ENCODE measurements at places on chromosomes 7 and 10.

DNA sequence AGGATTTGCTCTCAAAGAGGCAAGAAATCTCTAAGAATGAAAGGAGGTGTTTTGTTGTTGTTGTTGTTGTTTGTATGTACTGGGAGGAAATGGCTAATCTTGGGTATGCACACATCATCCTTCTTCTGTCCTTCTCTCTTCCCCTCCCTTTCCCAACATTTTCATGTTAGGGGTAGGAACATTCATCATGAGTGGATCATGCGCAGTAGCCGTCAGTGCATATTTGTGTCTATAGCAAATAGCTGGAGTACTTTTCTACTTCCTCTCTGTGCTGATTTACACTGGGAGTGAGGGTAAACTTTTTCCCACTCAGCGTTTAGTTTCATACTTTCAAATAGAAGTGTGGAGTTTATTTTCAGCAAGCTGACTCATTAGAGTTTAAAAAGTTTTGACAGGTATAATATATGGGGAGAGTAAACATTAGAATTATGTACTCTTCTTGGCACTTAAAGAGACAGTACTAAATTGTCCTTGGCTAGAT is 80.5 kb upstream of the PRKG1 start:
- no peak for DNase-seq

DNA sequence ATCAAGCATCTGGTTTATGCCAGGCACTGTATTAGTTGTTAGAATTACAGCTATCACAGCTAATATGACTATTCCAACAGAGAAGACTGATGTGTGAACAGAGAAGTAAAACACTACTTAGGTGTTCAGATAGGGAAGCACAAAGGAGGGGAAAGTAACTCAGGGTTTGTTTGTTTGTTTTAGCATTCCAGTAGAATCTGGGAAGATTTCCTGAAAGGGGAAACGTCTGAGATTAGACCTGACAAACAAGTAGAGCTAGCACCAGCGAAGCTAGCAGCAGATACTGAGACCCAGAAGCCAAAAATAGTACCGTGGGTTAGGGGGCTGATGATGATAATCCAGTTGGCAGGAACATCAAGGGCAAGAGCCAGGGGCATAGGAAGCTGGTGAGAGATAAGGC is 28.8 kb upstream of the KLHL7 start:
- no peak for DNase-seq

GRCh38 chr10:79241629-79241989 is 105.7 kb upstream of the PPIF start:
- no peak for DNase-seq

DNA sequence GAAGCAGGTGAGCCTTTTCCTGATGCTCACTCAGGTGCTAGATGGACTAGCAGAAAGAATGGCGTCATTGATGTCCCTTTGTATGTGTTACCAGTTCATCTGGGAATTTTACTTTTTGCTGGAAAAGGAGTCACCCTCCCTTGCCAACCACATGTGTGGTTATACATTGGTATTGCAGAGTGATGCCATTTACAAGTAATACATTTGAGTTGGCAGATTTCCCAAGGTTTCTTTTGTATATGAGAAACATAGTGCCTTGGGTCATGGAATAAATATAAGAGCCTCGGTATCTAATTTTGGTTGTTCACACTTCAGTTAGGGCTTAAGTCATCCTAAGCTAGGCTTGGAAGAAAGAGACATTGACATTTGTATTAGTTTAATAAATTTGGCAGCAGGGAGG is 10.4 kb upstream of the ATXN7L1 start:
- no peak for DNase-seq

- no peak for DNase-seq
These were observed 1.2 kb downstream of the GRIFIN start for GRCh38 chr7:2474813-2475677.

- DNase-seq: no peak
These were observed 136.8 kb upstream of the YAE1 start for GRCh38 chr7:39429421-39429820.

DNA sequence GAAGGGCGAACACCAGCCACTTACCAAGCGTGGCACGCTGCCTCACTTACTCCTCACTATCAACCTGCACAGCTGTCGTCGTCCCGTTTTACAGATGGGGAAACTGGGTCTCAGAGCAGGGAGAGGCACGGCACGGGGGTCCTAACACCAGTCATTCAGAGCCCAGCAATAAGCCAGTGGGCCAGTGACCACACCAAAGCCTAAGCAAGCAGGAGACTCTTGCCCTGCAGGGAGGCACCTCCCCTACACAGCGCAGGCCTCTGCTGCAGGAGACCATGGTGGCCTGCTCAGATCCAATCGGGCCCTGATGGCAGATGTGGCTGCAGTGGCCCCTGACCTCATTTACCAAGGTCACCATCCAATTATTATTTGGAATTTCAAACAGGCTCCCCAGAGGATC is 4.8 kb downstream of the SLIT1 start:
- no peak for DNase-seq

GRCh38 chr10:12333380-12334185 is 15.8 kb upstream of the CAMK1D start:
- no peak for DNase-seq

DNA sequence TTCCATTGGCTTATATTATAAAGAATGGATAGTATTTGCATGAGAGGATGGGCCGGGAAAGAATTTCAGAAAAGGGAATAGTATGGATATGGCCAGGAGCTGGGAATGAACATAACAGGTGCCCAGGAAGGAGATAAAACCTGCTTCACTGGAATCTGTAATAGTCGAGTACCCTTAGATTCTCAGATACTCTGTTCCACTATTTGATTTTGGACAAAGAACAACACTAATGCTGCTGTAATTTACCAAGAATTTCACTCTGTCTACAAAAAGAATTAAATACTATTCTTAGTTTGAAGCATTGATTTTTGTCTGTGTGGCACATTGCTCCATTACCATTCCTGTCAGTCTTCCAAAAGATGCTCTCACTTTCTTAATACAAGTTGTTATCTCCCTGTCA is 718.2 kb upstream of the LRRN3 start:
- no peak for DNase-seq

- no peak for DNase-seq
These were observed 11.6 kb upstream of the TYSND1 start for GRCh38 chr10:70158113-70158512.

GRCh38 chr10:132996603-132997343 is 54.4 kb upstream of the CFAP46 start:
- no peak for DNase-seq

GRCh38 chr10:45278860-45279498 is 36.4 kb downstream of the OR13A1 start:
- no peak for DNase-seq

DNA sequence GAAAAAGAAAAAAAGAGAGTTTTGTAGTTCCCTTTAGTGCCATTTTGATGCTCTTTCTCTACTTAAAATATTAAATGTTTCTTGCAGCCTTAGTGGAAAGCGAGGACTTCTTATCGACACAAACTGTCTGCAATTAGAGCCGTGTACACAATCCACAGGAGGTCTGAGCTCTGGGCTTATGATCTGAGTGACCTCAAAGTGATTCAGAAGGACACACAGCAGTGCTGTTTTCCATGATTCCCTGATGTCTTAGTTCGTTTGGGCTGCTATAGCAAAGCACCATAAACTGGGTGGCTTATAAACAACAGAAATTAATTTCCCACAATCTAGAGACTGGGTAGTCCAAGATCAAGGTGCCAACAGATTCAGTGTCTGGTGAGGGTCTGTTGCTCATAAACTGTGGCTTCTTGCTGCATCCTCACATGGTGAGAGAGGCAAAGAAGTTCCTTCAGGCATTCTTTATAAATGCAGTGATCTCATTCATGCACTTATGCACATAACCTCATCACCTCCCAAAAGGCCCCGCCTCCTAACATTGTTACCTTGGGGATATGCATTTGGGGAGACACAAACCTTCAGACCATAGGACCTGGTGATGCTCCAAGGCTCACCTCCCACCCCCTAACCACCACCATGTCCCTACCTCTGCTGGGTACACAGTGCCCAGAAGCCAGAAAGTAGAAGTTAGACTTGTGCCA is 204.5 kb upstream of the GHITM start:
- no peak for DNase-seq

DNA sequence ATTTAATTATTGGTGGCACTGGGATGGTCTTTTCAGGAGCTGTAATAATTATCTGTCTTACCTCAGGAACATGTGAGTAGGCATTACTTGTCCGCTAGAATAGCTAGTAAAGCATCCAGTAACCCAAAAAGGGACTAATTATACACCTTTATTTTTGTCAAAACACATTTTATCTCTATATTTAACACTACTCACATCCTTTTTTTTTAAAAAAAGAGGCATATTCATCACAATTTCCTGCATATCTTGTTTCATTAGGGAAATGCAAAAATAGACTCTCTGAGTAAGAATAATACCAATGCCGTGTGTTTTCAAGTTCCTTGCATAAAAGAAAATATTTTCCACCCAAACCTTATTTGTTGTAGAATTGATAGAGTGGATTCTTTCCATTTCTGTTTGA is 99.5 kb downstream of the VTI1A start:
- no peak for DNase-seq

GRCh38 chr10:114012650-114013049 is 31.0 kb upstream of the ADRB1 start:
- no peak for DNase-seq

GRCh38 chr7:148332191-148333186 is 258.1 kb upstream of the C7orf33 start:
- DNase-seq: no peak

- no peak for DNase-seq
These were observed 527.6 kb downstream of the PHTF2 start for GRCh38 chr7:78326189-78326588.

- DNase-seq: no peak
These were observed 34.9 kb upstream of the STEAP1 start for GRCh38 chr7:90119178-90119971.

DNA sequence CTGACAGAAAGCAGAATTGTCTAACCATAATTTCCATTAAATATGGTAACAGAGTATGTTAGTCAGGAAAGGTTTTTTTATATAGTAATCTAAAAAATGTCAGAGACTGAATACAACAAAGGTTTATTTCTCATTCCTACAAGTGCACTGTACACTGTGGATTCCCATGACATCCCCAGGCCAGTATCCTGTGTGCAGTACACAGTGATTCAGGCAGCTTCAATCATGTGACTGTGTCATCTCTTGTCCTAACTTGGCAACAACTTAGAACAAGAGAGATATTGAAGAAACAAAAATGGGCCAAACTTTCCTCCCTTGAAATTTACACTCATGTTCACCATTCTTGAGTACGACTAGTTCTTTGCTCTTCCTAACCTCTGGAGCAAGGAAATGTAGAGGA is 189.8 kb upstream of the SEMA3A start:
- DNase-seq: no peak

DNA sequence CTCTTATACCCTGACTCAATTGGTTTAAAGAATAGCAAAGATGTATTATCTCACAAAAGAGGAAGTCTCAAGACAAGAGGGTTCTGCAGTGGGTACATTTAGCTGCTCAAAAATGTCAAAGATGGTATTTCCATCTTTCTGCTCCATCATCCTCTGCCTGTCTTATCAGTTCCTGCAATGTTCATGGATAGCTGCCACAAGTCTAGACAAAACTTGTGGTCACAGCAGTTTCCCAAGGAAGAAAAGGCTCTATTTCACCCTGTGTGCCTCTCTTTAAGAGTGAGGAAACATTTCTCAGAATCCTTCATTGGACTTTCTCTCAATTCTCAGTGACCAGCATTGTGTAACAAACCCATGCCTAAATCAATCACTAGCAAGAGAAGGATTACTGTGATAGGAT is 634.2 kb upstream of the AUTS2 start:
- no peak for DNase-seq

DNA sequence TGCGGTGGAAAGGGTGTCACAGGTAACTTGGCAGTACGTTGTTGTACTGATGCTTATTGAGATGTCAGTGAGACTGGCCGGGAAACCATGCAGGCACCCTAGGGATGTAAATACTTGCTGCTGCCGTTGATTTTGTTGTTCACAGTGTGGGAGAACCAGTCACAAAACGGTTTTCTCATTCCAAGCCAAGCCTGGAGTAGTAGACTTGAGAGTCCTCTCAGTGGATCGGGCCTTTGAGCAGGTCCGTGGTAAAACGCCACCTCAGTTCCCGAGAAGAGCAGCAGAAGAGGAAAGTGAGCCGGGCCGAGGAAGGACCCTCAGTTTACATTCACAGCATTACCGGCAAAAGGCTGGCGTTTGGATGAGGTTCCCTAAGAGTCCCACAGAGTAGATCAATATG is 1.1 kb downstream of the JAKMIP3 start:
- DNase-seq: no peak

DNA sequence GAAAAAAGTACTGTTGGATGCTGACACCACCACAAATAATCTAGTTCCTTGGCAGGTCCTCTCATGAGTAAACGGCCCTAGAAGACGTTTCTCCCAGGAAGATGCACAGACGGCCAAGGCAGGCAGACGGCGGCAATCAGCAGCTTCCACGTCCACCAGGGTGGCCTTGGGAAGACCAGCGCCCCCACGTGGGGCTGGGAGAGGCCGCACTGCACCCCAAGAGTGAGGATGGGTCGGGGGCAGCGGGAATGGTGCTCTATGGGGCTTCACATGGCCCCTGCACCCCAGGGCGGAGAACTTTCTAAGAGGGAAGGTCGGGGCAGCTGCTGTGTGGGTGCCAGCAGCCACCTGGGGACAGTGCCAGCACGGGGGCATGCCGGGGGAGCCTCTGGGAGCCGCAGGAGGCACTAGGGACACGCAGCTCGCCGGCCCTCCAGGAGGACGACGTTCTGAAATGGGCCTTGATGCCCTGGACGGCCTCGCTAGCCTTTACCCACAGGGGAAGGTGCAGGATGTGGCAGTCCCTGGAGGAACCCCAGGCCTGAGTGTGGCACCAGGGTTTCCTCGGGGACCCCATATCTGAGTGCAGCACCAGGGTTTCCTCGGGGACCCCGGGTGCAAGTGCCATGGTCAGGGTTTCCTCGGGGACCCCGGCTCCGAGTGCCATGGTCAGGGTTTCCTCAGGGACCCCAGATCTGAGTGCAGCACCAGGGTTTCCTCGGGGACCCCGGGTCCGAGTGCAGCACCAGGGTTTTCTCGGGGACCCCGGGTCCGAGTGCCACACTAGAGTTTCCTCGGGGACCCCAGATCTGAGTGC is 539.9 kb downstream of the DNAJB6 start:
- no peak for DNase-seq

GRCh38 chr7:49125246-49125645 is 200.9 kb downstream of the CDC14C start:
- no peak for DNase-seq

- DNase-seq: no peak
These were observed 308.9 kb downstream of the GRID1 start for GRCh38 chr10:86057708-86058107.

DNA sequence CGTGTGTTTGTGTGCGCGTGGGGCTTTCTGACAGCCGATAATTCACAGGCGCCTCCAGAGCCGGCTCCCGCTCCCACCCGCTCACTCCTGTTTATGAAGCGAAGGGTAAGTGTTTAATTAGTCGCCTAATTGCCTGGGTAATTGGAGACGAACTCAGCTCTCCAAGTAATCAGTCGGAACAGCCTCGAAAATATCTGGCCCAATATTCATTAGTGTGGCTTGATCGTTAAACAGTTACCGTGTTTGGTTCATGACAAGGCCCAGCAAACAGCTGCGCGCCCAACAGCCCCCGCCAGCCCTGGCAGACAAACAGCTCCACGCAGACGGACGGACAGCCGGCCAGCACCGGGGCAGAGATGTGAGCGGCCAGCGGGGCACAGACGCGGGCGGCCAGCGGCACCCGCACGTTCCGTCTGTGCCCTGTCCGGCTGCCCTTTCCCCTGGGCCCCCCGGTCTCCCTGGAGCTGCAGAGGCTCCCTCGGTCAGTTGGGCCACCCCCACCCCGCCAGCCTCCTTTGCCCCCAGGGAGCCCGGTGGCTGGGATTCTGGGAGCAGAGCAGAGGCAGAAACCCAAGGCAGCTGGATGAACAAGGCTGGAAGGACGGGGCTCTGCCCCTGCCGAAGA is 98.2 kb downstream of the UNCX start:
- DNase-seq: no peak

- no peak for DNase-seq
These were observed 41.9 kb upstream of the IL15RA start for GRCh38 chr10:6019010-6019782.

Data from progenitor cell of endocrine pancreas (in vitro differentiated cells).